AG09309 (cell line): ENCODE measurements at places on chromosomes 13 and 19.

DNA sequence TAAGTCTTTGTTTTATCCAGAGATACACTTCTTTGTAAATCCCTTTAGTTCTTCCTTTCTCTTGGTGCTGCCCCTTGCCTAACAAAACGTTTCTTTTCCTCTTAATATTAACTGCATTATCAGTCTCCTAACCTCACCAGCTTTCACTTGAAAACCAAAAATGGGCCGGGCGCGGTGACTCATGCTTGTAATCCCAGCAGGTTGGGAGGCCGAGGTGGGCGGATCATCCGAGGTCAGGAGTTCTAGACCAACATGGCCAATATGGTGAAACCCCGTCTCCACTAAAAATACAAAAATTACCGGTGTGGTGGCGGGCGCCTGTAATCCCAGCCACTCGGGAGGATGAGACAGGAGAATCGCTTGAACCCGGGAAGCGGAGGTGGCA lies 329.8 kb upstream of the MIR17HG start:
- no peak for DNase-seq

GRCh38 chr13:25971459-25972145 lies 80.2 kb downstream of the SHISA2 start:
- DNase-seq: no peak

- peak; percentile 81 for DNase-seq
Observed at GRCh38 chr19:1154731-1155351, 19.2 kb downstream of the SBNO2 start.

DNA sequence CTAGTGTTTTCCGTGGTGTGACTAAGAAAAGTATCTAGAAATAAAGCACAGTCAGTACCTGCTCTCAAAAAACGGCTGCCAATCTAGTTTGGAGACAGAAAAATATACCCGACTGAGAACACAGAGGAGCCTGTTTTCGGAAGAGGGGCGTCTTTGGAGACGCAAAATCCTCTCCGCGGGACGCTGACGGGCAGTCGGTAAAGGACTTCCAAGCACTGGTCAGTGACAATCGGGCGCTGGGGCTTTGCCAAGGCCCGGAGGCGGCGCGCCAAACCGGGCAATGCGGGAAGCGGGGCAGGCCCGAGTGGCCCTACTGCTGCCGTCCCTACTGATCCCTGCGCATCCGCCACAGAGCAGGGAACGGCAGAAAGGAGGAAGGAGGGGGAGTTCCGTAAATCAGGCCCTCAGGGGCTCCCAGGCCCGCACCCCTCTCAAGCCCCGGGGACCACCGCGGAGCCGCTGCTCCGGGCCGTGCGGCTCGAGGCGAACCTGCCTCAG lies 588 bp upstream of the DPY19L3 start:
- DNase-seq: no peak

DNA sequence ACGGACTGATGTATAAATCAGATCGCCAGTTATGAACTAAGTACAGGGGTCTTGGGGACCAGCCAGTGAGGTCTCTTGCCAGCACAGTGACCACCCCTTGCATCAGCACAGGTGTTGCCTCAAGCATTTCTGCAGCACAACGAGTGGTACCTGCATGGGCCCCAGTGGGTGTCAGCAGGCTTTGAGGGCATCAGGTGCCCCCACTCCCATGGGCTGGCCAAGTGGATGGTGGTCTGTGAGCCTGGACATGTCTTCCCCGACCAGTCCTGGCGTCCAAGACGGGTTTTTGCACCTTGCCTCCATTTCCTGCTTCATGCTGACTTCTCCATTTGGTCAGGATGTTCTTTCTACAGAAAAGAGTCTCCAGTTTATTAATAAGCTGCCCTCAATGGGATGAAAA lies 22.4 kb upstream of the ARHGEF7 start:
- no peak for DNase-seq

DNA sequence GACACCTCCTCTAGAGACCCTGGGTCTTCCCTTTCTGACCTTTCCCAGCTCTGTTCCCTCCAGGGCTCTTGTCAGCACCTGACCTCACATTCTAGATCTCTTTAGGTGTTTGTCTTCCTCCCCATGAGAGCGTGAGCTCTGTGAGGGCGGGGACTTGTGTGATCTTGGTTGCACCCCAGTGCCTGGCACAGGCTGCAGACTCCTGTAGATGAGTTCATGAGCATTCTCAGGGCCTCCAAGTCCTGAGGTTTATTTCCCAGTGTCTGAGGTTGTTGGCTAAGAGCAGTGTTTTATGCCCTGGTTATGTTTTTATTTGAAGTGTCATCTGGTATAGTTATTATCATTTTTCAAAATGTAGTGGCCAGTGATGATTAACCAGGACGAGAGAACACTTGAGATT lies 596 bp downstream of the CEACAM4 start:
- DNase-seq: no peak

GRCh38 chr13:82698941-82699340 lies 1183.3 kb downstream of the SLITRK1 start:
- no peak for DNase-seq

DNA sequence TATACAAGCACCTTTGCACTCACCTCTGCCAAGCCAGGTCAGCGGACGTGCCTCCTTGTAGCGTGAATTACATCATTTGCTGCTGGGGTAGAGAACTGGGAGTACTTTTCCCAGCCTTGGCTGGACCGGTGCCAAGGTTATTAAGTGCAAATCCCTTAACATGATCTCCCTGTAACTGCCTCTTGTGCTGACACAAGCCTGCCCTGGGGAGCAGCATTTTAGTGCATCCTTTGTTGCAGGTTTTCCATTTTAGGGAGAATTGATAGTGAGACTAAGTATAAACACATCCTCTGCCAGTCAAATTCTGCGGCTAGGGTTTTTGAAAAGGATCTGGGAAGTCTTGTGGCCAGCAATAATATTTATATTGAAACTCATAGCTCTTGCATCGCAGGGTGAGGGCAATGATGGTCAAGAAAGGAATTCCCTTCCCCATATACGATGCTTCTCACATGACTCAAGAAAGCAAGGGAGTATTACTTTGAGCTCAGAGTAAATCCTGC lies 32.7 kb upstream of the DCLK1 start:
- DNase-seq: peak; percentile 59

- no peak for DNase-seq
Observed at GRCh38 chr13:71645467-71645866, 221.5 kb downstream of the DACH1 start.

GRCh38 chr19:17183271-17183761 lies 31.8 kb upstream of the USE1 start:
- no peak for DNase-seq

GRCh38 chr13:20714563-20715329 lies 11.2 kb downstream of the IL17D start:
- peak; percentile 46 for DNase-seq

- DNase-seq: no peak
Observed at GRCh38 chr13:112071723-112072533, 5.0 kb downstream of the SOX1 start.

DNA sequence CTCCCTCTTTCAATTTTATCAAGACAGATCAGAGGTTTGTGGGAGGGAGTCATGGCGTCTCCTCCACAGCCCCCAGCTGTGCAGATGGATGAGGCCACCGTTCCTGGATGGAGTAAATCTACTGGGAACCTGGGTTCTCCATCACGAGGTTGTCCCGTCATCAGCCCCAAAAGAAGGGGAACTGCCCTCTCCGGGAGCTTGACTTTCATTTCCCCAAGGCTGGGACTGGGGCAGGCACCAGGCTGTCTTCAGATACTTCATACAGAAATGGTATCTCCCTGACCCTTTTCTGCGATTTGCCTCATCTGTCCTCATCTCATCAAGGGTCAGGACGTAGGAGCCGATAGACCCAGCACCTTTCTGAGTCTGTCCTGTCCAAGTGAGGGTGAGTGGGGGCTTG lies 9.8 kb downstream of the LILRB2 start:
- DNase-seq: no peak

GRCh38 chr13:46720189-46720588 lies 76.8 kb downstream of the ESD start:
- DNase-seq: no peak

- DNase-seq: no peak
Observed at GRCh38 chr13:105778196-105778595, 757.3 kb downstream of the EFNB2 start.

DNA sequence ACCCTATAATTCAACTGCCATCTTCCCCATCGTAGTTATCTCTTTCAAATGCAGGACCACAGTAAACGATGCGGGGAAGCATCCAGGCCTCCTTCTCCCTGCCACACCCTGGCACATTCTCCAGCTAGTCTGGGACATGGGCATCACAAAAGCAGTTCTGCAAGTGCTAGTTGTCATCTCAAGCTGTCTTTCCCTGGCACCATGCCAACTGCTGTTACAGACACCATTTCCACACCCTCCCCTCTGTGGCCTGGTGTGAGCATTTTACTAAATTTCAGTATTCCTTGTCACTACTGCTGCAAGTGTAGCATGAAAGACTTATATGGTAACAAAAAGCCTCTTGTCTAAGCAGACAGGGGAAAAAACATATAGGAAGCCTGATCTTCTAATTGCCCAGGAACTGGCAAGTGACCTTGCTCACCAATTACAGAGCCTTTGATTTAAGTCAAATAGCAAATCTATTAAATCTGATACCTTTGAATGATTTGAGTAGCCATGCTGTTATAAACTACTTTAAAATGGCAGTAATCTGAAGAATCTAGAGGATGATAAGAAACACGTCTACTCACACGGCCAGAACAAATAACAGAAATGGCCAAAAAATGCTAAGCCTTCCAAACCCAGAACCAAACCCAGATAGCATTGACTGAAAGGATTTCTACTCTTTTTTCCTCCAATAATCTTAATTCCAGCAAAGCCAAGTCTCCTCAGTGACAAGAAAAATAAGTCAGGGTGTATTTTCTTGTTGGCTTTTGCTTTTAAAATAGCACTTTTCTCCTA lies 179.0 kb downstream of the NUFIP1 start:
- no peak for DNase-seq

- no peak for DNase-seq
Observed at GRCh38 chr19:39430675-39431593, 4.8 kb downstream of the RPS16 start.

DNA sequence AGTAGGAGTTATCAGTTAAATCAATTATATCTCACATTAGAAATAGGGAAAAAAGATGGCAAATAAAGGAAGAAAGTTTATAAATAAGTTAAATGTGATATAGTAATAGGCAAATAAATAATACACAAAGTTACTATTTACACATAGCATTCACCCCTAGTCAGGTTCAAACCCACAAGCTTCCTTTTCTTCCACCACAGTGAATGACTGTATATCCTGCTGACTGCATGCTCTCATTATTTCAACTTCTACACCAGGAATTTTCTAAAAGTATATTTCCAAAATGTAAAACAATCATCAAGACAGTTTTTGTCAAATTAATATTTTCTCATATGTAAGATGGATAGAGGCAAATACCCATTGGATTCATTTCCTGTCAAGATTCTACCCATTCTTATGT lies 548.6 kb upstream of the SLITRK5 start:
- no peak for DNase-seq

- DNase-seq: no peak
Observed at GRCh38 chr13:99421758-99422585, 79.3 kb upstream of the TM9SF2 start.

DNA sequence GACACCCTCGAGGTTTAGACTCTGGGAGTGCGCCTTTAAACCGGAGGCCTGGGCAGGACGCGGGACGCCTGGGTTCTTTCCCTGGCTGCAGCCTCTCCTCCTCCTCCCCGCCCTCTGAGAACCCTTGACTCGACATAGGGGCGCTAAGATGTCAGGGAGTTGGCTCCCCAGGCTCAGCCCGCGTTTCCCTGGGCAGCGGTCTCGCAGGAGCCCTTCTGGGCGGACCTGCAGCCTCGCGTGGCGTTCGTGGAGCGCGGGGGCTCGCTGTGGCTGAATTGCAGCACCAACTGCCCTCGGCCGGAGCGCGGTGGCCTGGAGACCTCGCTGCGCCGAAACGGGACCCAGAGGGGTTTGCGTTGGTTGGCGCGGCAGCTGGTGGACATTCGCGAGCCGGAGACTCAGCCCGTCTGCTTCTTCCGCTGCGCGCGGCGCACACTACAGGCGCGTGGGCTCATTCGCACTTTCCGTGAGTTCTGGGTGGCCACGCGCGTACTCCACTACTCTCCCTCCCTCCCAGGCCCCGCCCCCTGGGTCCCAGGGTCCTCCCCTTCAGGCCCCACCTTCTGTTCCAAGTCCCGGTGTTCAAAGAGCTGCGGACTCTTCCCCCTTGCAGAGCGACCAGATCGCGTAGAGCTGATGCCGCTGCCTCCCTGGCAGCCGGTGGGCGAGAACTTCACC lies 1.3 kb downstream of the ICAM5 start:
- DNase-seq: no peak

- no peak for DNase-seq
Observed at GRCh38 chr19:49340069-49340864, 5.1 kb downstream of the CD37 start.

- no peak for DNase-seq
Observed at GRCh38 chr13:37646531-37646930, 48.0 kb upstream of the POSTN start.

- DNase-seq: no peak
Observed at GRCh38 chr13:94414141-94414540, 65.3 kb downstream of the DCT start.

- DNase-seq: no peak
Observed at GRCh38 chr19:58361900-58362271, 665 bp downstream of the ZNF497 start.

DNA sequence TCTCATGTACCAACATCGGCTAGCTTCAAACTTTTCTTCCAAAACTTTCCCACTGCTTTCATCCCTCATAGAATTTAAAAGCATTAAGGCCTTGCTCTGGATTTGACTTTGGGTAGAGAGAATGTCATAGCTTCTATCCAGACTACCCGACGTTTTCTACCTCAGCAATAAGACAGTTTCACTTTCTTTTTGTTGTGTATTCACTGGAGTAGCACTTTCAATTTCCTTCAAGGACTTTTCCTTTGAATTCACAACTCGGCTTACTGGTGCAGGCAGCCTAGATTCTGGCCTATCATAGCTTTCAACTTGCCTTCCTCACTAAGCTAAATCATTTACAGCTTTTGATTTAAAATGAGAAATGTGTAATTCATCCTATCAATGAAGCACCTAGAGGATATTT lies 420.4 kb upstream of the GPC6 start:
- no peak for DNase-seq

DNA sequence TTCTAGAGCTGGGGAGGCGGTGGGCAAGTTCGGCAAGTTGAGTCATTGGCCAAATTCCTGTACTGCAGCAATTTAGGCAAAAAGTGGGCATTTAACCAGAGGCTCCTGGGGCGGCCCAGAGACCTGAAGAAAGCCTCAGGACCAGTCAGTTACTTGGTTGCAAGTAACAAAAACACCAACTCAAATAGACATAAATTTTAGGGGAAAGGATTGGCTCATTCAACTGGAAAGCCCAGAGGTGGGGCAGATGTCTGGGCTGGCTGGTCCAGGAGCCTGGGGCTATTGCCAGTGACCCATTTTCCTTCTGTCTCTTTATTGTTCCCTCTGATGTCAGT lies 97.1 kb downstream of the SIPA1L3 start:
- no peak for DNase-seq

DNA sequence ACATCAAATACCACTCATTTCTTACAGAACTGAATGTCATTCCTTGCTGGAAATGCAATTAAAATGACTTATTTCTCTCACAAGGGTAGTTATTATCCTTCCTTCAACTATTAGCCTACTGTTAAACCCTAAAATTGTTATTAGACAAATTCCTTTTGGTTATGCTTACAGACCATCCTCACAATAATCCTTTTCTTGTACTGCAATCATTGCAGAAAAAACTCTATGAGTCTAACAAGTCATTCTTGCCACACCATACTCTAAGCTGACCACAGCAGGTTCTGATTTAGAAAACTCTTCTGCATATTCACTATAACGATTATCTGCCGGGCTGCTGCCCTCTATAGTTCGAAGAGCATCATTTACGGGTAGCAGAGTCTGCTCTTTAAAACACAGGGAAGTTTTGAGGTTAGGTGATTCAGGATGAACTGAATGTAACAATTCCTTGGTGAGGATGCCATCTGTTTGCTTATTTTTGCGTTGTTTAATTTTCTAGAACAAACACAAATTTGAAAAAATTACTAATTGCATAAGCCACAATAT lies 38.2 kb downstream of the MTMR6 start:
- peak; percentile 53 for DNase-seq
